ENCODE measurements at places on chromosomes 1 and 21.

DNA sequence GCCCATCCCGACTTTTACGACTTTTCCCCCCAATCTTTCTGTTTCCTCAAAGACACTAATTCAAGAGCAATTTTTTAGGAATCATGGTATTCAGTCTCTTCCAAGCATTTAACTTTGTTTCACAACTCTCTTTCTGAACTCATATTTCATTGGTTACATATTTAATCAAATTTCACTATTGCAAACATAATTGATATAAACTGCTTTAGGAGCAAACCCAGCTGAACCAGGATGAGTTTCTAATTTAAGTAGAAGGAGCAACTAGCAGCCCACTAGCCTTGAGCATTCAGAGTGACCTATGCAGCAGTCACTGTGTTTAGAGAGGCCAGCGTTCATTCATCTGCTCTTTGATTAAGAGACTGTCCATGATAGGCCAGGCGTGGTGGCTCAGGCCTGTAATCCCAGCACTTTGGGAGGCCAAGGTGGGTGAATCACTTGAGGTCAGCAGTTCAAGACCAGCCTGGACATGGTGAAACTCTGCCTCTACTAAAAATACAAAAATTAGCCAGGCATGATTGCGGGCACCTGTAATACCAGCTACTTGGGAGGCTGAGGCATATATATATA lies 1.8 kb downstream of the CELA2B start:
- DNase-seq = no peak

DNA sequence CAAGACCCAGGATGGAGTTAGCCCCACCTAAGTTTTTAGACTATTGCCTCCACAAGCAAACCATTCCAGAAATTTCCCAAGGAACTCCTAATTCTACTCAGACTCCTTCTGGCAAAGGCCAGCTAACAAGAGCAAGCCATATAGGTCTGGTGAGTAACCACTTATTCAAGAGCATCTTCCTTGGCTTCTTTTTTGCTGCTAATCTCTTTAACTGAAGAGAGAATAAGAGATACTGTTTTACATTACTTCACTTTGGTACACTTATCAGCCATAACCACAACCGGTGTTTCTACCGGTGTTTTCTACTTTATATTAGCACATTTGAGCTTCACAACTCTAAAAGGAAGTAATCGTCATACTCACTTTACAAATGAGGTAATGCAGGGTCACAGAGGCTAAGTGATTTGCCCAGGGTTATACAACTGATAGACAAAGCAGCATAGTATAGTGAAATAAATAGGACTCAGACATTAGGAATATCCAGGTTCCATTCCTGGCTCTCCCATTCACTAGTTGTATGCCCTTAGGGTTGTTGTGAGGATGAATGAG lies 1.7 kb upstream of the EPS15 start:
- DNase-seq = no peak

DNA sequence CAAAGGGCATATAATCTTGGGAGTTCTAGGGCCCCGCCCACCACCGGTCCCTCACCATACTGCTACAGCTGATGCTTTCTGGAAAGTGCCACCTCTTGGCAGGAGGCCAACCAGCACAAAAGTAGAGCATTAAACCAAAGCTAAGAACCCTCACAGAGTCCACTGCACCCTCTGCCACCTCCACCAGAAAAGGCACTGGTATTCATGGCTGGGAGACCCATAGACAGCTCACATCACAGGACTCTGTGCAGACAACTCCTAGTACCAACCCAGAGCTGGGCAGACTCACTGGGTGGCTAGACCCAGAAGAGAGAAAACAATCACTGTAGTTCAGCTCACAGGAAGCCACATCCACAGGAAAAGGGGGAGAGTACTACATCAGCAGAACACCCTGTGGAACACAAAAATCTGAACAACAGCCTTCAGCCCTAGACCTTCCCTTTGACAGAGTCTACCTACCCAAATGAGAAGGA lies 10.8 kb downstream of the THEM4 start:
- DNase-seq = no peak

- DNase-seq = no peak
Measured at GRCh38 chr1:201053155-201053860, 29.8 kb upstream of the KIF21B start.

- no peak for DNase-seq
Measured at GRCh38 chr1:224175617-224176016, 7.4 kb upstream of the DEGS1 start.

DNA sequence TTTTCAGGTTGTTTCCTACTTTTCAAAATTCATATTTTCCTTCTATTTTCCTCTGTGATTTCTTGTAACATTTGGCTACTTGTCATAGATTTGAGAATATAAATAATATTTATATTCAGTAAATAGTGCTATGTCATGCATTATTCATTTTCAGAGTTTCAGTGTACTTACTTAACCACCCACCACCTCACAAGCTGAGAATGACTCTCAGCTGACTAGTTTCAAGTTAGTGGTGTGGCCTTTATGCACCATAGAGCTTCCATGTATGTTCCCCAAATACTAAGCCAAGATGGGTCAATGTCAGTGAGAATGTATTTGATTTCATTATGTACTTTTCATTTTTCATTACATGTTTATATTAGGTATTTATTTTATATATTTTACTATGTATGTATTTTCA lies 56.9 kb upstream of the RGS1 start:
- DNase-seq = no peak

GRCh38 chr1:21308847-21309652 lies 18.8 kb upstream of the ECE1 start:
- no peak for DNase-seq

DNA sequence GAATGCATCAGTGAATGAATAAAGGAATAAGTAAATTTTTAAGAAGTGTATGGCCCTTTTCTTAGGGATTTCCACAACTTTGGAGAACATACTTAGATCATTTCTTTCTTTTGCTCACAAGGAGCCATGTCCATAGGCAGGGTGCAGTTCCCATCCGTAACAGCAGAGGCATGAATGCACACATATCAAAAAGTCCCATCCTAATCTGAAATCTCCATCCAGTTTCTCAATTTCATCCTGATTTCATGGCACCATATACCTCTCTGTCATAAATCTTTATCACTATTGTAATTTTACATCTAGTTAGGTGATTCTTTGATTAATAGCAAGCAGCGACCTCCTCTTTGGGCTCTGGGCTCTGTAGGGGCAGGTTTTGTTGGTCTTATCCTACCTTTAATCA lies 359.2 kb downstream of the RRAGC start:
- no peak for DNase-seq

DNA sequence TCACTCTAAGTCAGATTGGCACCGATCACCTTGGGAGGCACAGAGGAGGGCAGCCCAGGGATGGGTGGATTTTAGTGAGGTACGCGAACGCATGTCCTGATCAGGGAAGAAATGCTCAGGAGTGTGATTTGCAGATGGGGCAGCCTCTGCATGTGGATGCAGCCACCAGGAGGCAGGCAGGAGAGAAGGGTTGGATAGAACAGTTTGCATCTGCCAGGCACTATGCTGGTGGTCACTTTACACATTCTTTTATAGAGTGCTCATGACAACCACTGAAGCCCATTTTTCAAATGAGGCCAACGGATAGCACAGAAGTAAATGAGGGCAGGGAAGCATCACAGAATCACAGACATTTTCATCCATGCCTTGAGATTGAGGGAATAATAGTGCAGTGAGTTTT lies 5.7 kb downstream of the LAMB3 start:
- DNase-seq = no peak
